ENCODE measurements at places on chromosomes 2 and 18.
A peak's percentile ranks its signal among the peaks of the same experiment; 100 is the strongest.

DNA sequence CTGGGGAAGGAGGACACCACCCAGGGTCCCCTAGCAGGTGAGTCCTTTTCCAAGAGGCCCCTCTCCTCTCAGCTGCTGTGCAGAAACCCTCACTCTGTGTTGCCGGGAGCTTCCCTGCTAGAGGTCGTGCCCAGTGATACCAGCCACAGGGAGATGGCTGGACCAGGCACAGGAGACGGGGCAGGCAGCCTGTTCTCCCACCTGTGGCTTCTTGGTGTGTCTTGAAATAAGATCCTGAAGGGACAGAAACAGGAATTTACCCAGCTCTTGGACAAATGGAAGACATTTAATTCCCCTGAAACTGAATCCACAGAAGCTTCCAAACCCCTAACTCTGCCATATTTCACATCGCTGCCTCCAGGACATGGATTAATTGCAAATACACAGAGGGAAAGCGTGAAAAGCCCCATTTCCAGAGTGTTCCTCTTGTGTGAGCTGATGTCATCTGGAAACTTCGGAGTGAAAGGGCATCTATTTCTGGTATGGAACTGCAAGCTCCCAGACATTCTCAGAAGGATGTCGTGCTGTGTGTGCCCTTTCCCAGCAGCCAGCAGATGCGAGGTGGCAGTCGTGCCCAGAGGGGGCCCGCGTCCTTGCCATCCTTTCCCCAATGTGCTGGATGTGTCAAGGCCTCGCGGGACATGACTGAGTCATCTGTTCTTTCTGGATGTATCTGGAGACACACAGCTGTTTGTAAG lies 177.7 kb downstream of the SEPTIN10 start:
- peak; percentile 60 for DNase-seq

DNA sequence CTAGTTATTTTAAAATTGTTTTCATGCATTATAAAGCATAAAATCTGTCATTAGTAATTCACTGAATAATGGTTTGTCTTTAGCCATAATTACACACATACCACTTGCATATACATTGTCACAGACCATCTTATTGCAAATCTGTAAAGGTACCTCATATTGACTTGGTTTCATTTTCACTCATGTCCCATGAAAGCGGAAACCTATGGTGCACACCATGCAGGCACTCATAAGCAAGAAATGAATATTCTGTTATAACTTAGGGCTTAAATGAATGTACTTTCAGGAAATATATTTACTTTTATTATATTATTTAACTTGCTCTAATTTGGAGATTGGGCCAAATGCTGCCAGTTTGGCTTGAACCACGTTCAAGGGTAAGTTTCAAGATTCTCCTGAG lies 29.2 kb upstream of the STK17B start:
- DNase-seq = no peak

DNA sequence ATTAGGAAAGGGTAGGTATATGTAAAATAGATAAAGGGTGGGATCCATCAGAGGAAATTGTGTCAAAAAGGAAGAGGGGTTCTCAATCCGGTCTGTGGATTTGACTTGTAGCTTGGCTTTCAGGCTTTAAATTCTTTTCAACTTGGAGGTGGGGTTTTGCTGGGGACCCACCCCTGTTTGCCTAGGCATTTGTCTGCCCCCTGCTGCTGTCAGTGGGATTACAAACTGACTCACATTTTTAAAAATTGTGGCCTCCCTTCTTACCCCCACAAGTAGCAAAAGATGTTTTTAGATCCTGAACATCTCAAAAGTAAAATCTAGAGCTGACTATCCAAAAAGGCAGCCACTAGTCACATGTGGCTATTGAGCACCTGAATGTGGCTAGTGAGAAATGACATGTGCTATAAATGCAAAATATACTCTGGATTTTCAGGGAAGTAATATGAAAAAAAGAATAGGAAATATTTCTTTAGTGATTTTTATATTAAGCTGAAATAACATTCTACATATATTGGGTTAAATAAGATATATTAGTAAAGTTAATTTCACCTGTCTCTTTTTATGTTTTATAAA lies 178.9 kb downstream of the GFPT1 start:
- DNase-seq = no peak

DNA sequence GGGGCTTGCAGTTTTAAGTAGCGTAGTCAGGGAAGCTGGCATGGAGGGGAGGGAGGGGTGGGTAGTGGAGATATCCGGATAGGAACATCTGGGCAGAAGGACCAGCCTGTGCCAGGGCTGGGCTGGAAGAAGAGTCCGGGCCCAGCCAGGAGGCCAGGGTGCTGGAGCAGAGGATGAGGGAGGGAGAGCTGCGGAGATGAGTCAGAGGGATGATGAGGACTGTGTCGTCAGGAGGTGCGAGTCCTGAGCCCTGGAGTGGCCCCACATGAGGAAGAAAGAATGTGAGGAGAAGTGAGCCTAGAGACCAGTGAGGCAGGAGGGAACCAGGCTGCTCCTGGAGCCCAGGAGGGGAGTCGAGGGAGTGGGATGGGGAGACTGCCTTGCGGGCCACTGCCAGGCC lies 82.4 kb downstream of the CTIF start:
- DNase-seq = peak; percentile 76

DNA sequence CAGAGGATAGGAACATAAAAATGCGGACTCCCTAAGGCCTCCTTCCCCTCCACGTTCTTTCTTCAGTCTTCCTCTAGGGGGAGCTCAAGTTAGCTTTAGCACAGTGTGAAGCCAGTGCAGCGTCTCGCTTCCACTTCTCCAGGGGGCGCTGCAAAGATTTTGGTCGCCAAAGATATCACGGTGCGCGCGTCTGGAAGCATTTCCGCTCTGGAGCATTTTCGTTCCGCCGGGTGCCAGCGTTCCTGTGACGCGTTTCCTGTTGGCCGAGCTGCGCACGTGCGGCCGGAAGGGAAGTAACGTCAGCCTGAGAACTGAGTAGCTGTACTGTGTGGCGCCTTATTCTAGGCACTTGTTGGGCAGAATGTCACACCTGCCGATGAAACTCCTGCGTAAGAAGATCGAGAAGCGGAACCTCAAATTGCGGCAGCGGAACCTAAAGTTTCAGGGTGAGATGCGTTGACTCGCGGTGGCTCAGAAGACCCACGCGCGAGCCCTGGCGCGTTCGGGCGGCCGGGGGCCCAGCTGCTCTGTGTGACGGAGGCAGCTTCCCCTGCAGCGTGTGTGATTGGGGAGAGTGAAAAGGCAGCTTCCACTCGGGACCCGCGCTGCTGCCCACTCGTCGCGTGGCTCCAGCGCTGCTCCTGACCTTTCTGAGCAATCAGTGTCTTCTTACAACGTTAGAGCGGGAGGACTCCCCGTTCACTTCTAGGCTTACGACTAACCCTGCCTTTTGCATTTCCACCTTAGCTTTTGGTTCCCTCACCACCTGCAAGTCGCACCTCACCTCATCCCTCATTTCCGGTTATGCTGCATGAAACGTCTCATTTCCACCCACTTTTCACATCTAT lies at the start of gene DDX18:
TSS of gene DDX18 (plus strand) at position 275 of the 848 bp plus-strand sequence. CDS start at position 362, 87 bp downstream.
- DNase-seq = peak; percentile 98

DNA sequence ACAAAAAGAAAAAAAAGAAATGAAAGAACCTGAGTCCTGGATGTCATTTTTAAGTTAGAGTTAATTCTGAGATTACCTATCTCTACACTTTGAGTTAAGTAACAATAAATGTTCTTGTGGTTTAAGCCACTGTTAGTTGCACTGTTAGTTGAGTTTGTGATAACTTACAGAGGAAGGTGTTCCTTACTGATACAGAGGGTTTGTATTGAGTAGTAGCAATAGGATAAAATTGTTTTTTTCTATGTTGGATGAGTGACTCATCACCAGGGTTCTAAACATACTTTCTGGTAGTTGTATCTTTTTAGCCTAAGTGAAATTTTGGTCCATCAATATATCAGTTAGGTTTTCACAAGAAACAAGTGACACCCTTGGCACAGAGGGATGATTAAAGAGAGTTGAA lies 4.0 kb upstream of the LCLAT1 start:
- no peak for DNase-seq

DNA sequence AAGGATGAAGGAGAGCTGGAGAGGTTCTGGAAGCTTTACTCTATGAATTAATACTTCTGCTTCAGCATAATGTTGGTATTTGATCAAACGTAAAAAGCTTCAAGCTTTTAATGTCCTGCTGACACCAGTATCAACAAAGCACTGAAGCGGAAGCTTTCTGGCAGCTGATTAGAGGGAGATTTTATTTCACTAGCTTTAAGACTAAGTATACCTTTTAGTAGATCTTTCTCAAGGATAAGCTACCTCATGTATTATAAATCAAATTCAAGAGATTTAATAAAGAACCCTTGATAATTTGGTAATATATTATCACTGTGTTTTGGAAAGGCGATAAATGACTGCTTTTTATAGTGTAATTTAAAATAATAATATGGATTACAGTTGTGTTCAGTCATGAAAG lies 128.0 kb upstream of the CD302 start:
- no peak for DNase-seq

DNA sequence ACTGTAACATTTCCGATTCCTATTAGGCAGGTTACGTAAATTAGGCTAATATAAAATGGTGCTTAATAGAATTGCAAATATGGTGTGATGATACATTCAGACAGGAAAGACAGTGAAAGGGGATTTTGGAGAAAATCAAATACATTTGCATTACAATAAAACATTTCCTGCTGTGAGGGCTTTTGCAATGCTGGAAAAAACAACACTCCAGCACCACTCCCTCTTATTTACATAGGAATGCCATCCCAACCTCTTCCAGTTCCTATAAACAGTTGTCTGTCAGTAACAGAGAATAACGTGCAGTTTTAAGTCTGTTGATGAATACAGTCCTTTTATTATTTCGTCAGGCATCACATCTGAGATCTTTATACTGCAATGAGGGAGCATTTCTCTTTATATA lies 298.8 kb upstream of the FANCL start:
- no peak for DNase-seq

GRCh38 chr2:105611811-105612424 lies 132.8 kb upstream of the NCK2 start:
- no peak for DNase-seq

- DNase-seq = no peak
These were observed 127.8 kb downstream of the ZNF521 start for GRCh38 chr18:25223899-25224886.

- no peak for DNase-seq
These were observed 80.1 kb downstream of the FHOD3 start for GRCh38 chr18:36377626-36378025.

DNA sequence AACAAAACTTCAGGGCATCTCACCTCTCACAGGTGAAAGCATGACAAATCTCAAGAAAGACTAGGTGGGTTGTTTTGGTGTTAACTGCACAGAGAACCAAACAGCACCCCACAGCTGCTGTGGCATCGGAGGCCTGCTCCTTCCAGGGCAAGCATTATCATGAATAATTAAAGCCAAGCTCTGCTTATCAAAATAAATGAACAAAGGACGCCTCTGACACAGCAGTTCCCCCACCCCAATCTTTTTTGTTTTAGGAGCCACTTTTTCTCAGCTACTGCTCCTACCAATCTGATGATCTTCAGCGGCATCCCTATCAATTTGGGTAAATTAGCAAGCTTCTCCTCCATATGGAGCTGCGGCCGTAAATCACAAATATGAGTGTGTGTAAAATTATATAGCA lies 58.6 kb downstream of the KLF7 start:
- DNase-seq = no peak

Measured in astrocyte of the spinal cord (primary cell).